ENCODE measurements at places on chromosomes 16 and 17.

- DNase-seq, result no peak
These were observed 11.7 kb upstream of the PRPSAP1 start for GRCh38 chr17:76365256-76365903.

- DNase-seq, result peak; percentile 18
These were observed 38.5 kb downstream of the TBC1D16 start for GRCh38 chr17:79997011-79997660.

- no peak for DNase-seq
These were observed 18.3 kb downstream of the SLC7A6OS start for GRCh38 chr16:68292425-68292824.

DNA sequence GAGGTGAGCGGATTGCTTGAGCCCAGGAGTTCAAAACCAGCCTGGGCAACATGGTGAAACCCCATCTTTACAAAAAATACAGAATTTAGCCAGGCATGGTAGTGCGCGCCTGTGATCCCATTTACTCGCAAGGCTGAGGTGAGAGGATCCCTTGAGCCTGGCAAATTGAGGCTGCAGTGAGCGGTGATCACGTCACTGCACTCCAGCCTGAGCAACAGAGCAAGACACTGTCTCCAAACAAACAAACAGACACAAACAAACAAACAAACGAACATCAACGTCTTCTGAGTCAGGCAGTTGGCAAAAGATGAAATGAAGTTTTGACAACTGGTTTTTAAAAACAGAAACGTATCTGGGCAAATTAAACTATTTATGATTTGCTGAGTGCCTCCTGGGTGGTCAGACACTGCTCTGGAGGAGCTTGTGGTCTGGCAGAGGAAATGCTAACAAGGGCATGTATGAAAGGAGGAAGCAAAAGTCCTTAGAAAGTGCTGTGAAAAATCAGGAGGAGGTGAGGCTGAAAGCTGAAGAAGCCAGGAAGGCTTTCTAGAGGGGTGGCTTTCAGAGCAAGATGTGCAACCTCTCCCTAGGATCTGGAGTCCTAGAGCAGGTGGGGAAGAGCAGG, 10.2 kb upstream of the KRT20 start:
- DNase-seq, result no peak

- DNase-seq, result no peak
These were observed at the start of gene SPNS2 for GRCh38 chr17:4498461-4499397. Gene SPNS2, plus strand, starts transcription at chr17:4498881. Its CDS starts 167 bp downstream, at chr17:4499048.

DNA sequence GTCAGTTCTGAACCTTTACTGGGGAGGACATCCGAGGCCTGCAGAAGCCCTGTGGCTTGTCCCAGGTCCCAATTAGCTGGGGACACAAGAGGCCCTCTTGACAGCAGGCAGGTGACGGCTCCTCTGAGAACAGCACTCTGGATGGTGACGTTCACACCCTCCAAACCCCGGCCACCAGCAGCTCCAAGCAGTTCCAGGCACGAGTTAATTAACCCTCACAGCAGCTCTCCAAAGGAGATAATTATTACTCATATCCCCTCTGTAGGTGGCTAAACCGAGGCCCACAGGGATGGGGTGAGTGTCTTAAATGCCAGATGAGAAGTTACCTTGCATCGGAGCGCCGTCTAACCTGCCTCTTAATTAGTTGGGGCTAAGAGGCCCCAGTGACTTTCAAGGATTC, 168.9 kb upstream of the CIBAR2 start:
- no peak for DNase-seq

DNA sequence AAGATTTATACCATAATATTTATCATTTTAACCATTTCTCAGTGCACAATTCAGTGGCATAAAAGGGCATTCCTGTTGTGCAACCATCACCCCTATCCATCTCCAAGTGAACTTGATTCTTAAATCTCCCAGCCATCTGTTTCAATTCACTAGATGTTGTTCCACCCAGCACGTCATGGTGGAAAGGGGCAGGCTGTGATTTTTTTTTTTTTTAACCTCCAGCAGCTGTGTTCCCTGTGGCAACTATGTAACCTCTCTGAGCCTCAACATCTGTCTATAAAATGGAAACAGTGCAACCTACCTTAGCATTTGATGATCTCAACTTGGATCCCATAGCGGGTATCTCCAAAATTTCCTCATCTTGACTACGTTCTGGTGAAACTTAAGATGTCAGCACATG, 604.5 kb downstream of the WWOX start:
- no peak for DNase-seq

DNA sequence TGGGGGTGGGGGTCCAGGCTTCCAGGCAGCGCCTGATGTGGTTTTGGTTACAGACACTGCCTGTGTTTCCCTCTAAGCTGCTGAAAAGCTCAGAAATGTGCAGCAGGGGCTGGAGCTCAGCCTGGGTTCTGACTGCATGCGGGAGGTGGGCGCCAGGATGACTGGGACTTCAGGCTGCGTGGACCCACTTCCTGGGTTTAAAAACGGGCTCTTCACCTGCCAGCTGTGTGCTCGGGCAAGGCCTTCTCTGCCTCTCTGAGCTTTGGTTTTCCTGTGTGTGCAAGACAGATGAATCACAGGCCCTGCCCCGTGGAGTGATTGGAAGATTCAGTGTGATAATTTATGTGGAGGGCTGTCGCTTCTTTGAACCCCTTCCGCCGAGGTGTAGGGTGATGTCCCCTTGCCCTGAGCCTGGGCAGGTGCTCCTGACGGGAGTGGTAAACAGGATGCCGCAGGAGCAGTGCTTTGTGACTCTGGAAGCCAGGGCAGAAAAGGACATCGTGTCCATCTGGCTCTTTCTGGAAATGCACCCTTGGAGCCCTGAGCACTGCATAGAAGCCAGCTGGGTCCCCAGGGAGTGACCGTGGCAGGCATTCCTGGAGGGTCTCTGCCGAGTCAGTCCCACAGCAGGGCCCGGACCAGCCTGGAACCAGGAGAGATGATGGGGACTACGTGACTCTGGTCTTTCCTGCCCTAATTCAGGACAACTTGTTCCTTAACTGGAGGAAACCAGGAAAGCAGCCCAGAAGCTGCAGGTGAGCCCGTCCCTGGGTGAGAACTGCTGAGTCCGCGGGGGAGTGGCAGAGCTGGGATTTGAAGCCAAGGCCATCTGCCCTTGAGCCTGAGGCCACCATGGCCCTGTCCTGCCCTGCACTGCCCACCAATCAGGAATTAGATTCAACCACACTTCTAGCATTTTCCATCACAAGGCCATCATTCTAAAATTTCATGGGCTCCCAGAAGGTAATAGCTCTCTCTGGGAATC, 28.5 kb upstream of the SLC7A5 start:
- DNase-seq, result no peak

- DNase-seq, result no peak
These were observed 2.2 kb downstream of the TOX3 start for GRCh38 chr16:52544703-52545102.

- DNase-seq, result no peak
These were observed 40.7 kb downstream of the RGS9 start for GRCh38 chr17:65177901-65178300.

GRCh38 chr16:47917118-47917517, 238.7 kb downstream of the ABCC12 start:
- DNase-seq, result no peak

- no peak for DNase-seq
These were observed 36.0 kb downstream of the PGS1 start for GRCh38 chr17:78414178-78415162.

GRCh38 chr17:14670861-14671260, 370.0 kb downstream of the HS3ST3B1 start:
- no peak for DNase-seq

DNA sequence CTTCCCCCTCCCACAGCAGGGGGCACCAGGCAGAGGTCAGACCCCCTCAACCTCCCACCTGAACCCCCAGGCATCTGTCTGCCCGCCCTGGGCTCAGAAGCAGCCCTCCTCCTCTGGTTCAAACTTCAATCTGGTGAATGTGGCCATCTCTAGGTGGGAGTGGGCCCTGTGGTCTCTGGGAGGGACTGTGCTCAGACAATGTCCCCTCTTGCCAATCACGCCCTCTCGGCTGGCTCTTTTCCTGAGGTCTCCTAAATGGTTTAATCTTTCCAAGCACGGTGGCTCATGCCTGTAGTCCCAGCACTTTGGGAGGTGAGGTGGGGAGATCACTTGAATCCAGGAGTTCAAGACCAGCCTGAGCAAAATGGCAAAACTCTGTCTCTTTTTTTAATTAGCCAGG, 15.2 kb downstream of the LITAF start:
- no peak for DNase-seq

DNA sequence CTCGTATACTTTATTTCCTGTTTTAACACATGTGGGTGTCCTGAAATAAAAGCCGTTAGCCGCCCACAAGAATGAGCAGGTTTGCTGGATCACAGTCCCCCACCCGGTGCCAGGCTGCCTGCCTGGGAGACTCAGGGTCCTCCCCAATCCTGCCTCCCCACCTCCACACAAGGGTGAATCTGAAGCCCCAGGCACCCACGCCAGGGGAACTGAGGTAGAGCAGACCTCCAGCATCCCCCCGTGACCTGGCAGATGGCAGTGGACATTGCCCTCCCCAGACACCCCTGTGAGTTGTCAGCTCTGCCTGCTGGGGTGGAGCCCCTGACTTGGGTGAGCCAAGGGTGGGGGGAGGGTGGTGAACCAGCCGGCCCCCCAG, 114.8 kb downstream of the METRNL start:
- no peak for DNase-seq

GRCh38 chr16:4709481-4709880, 16.1 kb downstream of the NUDT16L1 start:
- no peak for DNase-seq

DNA sequence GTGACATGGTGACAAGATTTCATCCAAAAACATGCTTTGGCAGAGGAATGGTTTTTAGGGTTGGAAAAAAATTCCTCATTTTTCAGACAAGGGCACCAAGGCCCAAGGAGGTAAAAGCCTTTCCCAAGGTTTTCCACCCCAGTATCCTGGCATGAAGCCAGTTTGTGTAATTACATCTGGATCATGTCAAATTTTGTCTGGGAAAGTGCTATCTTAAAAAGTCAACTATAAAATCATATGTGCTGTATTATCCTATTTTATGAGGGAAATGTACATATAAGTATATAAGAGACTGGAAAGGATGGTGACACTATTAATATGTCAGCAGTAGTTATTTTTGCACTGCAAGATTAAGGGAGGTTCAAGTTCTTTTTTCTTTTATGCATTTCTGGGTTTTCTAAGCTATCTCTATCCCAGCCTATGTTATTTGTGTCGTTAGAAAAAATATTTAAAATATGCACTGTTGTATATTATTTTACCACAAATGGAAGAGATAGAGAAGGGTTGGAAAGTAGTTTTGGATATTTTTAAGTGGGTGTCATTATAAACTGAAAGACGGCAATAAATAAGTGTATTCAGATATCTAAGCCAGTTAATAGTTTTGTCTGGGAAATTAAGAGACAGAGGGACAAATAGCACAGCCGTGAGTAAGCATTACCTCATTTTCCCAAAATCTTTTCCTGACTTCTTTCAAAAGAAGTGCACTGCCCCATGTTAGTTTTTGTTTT, 13.5 kb upstream of the FBXO47 start:
- DNase-seq, result no peak

GRCh38 chr17:39145143-39145542, 6.3 kb downstream of the PLXDC1 start:
- no peak for DNase-seq

- no peak for DNase-seq
These were observed 52.9 kb downstream of the ABAT start for GRCh38 chr16:8727131-8727806.
